ENCODE measurements at places on chromosomes 4 and X.

DNA sequence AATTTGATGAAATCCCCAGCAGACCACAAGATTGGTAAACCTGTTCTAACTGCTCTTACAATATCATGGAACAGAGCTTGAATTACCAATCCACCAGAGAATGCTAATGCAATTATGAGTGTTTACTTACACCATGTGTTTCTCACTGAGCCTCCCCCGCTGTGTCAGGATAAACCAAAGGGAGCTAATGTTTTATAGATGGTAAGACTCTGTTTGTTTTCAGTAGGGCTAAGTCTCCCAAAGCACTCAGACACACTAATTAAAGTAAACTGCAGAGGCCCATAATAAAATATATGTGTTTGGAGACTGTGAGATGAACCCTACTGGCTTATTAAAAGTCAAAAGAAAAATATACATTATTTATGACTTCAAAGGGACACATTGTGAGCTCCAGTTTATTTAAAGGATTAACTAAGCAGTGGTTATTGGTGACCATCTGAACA is 261.7 kb upstream of the FAM241A start:
- DNase-seq = no peak

DNA sequence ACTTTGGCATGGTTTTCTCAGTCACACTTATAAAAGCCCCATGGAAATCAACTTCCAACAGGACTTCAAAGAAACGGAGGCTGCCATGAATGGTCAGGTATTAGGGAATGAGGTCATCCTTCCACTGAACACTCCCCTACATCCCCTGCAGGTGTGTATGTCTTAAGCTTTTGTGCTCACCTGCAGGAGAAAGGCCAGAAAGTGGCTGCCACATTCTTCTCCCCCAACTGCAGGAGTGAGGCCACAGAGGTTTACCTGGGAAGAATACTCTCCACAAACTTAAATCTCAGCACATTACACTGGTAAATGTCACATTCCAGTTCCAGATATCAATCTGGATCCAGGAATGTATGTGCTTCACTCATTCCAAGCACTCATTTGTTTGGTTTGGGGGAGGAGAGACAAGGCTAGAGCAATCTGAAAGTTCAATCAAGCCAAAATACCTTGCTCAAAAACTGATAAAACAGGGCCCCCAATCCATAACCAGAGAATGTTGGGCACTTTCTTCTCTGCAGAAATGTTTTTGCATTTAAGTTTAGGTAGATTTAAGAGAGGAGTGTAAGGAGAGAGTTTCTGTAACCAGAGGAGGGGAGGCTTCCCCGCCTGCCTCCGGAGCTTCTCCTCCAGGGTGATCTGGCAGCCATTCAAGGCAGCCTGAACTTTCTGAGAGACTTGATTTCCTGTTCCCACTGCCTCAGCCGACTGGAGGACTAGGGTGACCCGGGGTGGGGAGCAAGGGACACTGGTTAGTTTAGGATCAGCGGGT is 15.4 kb downstream of the FAM9C start:
- DNase-seq = no peak

GRCh38 chrX:154308108-154308946 is 12.7 kb downstream of the TKTL1 start:
- no peak for DNase-seq

GRCh38 chrX:132472397-132472796 is 16.4 kb downstream of the MBNL3 start:
- DNase-seq = no peak

DNA sequence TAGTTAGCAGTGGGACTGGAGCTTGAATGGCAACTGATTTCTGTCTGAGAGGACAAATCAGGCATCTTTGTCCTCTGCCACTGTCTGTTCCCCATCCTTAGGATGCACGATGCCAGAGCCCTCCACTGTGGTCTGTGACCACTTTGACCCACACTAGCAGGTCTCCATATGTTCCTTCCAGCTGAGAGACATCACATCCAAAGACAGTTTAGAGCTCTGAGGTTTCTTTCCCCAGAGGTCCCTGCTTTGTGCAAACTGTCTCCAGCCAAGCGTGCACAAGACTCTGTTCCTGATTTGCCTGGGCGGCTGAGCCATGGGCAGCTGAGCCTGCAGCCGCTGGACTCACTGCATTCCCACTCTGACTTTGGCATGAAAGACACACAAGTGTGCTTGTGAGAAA is 98.0 kb downstream of the PTTG2 start:
- no peak for DNase-seq

- no peak for DNase-seq
These were observed 61.6 kb upstream of the CD99 start for GRCh38 chrX:2629316-2630007.

GRCh38 chr4:156144961-156145360 is 191.3 kb upstream of the CTSO start:
- no peak for DNase-seq

GRCh38 chrX:104126856-104127255 is 14.5 kb downstream of the ZCCHC18 start:
- no peak for DNase-seq

- DNase-seq = no peak
These were observed 39.1 kb upstream of the NSUN7 start for GRCh38 chr4:40710484-40711254.

GRCh38 chr4:2572076-2572475 is 35.6 kb downstream of the FAM193A start:
- no peak for DNase-seq

GRCh38 chrX:108437349-108438109 is 693 bp downstream of the COL4A6 start:
- DNase-seq = no peak

DNA sequence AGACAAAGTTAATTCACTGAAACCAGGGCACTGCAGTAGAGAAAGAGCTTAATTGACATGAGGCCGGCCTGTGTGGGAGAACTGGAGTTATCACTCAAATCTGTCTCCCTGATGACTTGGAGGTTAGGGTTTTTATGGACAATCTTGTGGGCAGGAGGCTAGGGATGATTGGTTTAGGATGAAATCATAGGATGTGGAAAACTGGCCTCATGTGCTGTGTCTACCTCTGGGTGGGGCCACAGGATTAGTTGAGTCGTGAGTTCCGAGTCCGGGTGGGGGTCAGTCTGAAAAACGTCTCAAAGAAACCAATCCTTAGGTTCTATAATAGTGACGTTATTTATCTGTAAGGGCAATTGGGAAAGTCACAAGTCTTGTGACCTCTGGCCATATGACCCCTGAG is 68.1 kb downstream of the UCHL1 start:
- no peak for DNase-seq

- DNase-seq = no peak
These were observed 28.9 kb upstream of the WDFY3 start for GRCh38 chr4:84995386-84995785.

GRCh38 chr4:122643257-122643656 is 22.4 kb upstream of the IL21 start:
- no peak for DNase-seq

DNA sequence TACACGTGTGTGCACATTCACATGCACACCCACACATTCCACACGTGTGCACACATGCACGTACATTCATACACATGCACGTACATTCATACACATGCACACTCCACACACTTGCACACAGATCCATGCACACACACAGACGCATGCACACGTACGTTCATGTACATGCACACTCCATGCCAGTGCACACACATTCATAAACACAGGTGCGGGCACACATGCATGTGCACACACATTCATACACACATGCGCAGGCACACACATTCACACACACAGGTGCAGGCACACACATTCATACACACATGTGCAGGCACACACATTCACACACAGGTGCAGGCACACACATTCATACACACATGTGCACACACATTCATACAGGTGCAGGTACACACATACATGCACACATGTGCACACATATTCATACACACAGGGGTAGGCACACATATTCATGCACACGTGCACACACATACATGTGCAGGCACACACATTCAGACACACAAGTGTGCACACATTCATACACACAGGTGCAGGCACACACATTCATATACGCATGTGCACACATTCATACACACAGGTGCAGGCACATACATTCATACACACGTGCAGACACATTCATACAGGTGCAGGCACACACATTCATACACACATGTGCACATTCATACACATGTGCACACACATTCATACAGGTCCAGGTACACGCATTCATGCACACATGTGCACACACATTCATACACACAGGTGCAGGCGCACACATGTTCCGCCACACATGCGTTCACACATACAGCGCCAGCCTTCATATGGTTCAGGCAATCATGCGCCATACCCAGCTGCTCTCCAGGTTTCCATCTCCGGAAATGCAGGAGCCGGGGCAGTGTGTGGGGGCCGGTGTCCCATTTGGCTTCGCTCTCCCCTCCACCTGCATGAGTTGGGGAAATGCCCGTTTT is 124.8 kb downstream of the HMX1 start:
- no peak for DNase-seq

DNA sequence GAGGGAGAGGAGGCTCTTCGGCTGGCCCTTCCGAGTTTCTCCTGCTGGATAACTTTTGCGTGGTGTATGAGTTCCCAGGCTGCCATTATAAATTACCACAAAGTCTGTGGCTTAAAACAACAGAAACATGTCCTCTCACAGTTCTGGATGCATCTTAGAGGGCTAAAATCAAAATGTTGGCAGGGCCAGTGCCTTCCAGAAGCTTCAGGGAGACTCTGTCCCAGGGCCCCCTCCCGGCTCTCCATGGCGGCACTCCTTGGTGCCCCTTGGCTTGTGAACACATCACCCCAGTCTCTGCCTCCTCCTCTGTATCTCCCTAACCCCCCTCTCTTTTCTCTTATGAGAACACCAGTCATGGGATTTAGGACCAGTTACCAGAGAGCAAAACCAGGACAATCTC is 23.3 kb upstream of the PPP2R2C start:
- no peak for DNase-seq

DNA sequence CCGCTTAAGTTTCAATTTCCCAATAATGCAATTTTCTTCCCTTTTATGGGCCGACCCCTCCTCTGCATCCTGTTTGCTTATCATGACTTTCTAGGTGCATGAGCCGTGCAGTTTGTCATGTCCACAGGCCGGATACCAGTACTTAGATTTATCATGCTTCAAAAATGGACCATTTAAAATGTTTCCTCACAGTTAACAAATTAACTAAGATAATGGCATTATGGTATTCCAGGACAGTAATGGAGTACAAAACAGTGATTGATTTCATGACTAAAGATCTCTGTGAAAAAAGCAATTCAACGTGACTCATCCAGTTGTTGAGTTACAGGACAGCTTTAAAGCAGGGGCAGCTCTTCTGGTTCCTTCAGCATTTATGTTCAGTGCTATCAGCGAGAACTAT is 23.0 kb downstream of the SNX25 start:
- no peak for DNase-seq

DNA sequence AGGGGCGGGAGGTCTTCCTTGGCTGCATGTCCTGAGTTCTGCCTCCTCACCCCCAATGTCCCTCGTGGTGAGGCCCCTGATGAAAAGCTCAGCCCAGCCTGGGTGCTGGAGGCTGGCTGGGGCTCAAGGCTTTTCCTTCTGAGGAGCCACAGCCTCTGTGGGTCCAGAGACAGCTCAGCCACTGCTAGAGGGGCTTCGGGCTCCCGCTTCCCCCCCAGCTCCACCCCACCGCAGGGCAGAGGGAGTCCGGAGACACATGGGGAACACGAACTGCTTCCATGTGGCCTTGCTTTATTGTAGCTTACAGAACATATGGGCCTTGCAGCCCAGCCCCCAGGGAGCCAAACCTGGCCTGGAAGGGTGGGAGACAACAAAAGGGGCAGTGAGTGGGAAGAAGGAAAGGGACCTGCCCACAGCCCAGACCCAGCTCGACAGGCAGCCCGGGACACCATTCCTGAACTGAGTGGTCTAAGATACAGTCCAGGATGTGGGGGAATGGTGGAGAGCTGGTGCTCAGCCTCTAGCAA is 89.9 kb upstream of the NKX1-1 start:
- DNase-seq = no peak

- DNase-seq = no peak
These were observed 28.6 kb downstream of the PDGFC start for GRCh38 chr4:156942991-156943390.

DNA sequence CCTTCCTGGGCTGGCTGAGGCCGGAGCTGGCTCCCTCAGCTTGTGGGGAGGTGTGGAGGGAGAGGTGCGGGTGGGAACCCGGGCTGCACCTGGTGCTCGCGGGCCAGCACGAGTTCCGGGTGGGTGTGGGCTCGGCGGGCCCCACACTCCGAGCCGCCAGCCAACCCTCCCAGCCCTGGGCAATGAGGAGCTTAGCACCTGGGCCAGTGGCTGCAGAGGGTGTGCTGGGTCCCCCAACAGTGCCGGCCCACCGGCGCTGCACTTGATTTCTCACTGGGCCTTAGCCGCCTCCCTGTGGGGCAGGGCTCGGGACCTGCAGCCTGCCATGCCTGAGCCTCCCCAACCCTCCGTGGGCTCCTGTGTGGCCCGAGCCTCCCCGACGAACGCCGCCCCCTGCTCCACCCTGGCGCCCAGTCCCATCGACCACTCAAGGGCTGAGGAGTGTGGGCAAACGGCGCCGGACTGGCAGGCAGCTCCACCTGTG is 182.7 kb upstream of the PAQR3 start:
- DNase-seq = no peak

GRCh38 chr4:1534876-1535526 is 128.8 kb upstream of the NKX1-1 start:
- no peak for DNase-seq

GRCh38 chr4:88208156-88208555 is 49.7 kb upstream of the ABCG2 start:
- no peak for DNase-seq

DNA sequence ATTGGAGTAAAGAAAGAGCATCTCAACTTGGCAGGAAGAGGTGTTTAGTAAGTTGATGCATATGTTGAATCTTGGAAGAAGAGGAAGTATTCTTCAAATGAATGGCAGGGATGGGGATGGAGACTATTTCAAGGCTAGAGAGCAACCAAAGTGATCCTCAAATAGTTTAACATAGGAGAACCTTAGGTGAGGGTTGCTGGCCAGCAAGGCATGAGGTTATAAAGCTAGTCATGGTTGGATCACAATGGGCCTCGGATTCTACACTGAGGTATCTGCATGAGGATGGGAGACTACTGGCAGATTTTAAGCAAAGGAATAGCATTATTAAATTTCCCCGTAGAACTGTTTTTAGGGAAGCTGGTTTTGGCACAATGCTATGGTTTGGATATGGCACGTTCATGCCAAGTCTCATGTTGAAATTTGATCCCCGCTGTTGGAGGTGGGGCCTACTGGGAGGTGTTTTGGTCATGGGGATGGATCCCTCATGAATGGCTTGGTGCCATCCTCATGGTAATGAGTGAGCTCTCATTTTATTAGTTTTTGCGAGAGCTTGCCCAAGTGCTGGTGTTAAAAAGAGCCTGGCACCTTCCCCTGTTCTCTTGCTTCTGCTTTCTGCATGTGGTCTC is 41.9 kb upstream of the ETNPPL start:
- DNase-seq = no peak

DNA sequence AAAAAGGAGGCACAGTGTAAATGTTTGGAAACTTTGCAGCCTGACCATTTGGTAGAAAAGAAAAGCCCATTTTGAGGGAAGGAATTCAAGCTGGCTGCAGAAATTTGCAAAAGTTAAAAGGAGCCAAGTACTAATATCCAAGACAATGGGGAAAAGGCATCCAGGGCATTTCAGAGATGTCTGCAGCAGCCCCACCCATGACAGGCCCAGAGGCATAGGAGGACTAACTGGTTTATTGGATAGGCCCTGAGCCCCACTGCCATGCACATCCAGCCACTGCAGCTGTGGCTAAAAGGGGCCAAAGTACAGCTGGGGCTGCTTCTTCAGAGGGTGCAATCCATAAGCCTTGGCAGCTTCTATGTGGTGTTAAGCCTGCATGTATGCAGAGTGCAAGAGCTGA is 104.9 kb downstream of the HS3ST1 start:
- DNase-seq = no peak
